ENCODE measurements at places on chromosomes 3 and 15. TPM values are rescaled to one million over a fixed set of nuclear protein-coding genes. Genes with fewer than 3 reads are reported as not detected.

Gene ESYT3
- total RNA-seq: 1.5 TPM

Gene CORO2B
- total RNA-seq: 16.3 TPM

Gene DNAJA4
- 36.1 TPM for total RNA-seq

Gene AP3B2
- total RNA-seq: 0.31 TPM

DNA sequence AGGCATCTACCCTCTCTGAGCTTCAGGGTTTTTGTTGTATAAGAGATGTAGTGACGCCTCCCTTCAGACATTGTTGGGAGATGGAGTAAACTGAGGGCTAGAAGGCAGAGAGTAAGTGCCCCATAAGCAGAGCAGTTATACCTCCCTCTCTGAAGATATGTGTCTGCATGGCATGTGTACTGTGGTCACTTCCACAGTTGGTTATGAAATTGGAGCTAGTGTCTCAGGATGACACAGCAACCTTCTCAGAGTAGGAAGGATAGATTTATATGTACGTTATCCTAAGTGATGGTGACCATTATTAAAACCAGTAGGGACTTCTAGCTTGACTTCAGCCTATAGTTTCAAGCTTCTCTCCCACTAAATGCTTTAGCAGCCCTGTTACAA, 17.9 kb downstream of the PXK start:
- no peak for DNase-seq

DNA sequence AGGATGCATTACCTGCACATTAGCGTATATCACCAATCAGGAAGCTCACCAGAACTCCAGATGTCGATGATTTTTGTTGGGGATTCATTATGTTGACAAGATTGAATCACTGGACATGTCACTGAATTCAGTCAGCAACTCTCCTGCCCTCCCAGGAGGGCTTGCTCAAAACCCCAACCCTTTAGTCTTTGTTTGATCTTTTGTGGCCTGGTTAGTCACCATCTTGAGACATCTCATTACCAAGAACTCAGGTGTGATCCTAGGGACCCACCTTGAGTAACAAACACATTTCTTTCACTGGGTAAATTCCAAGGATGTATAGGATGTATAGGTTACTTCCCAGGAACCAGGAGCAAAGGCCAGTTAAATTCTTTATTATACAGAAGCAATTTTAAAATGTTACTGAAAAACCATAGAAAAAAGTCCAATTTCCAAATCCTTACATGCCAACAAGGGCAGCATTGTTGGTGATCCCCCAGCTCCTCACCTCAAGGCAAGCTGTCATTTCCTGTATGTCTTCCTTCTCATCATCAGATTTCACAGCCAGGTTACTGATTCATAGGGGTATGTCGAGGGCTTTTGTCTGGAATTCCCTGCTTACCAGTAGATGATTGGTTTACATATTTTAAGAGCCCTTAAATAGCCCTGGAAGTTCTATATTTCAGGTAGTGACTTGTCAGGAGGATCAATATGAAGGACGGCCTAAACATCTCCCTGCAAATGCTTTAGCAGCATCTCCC, 11.7 kb downstream of the SNRPN start:
- no peak for DNase-seq

GRCh38 chr3:61858054-61858453, 296.7 kb downstream of the PTPRG start:
- DNase-seq: no peak

- no peak for DNase-seq
These were observed 193.1 kb downstream of the TNIK start for GRCh38 chr3:171267104-171267503.
